ENCODE measurements at places on chromosomes 16 and 17.

DNA sequence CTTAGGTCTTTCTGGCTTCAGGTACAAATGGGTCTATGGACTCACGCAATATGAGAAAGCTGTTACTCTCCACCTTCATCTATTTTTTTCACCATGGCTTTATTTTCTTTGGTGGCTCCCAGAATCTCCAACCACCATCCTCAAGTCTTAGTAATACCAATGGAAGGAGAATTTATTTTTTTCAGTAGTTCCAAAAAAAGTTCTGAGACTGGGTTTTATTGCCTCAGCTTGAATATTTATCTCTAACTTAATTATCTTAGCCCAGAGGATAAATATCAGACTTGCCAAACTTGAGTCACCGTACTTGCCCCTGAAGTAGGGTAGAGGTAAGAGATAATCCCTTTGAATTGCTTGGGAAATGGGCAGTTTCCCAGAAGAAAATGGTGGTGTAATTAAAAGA is 23.2 kb upstream of the CACNG3 start:
- no peak for DNase-seq

DNA sequence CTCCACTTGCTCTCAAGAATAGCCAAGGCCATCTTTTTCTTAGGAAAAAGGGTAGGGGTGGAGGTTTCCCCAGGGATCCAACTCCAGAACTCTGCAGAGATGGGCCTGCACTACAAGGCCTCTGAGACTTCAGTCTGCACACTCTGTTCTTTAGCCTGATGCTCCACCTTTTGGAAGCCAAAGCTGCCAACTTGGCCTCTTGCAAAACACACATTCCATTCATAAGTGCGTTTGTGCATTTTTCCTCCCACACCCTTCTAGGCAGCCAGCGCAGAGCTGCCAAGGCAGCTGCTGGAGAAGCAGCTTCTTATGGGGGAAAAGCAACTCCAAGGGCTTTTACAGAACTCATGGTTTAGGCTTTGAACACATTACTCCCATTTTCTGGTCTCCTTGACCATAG is 45.3 kb downstream of the REXO5 start:
- DNase-seq, result no peak

DNA sequence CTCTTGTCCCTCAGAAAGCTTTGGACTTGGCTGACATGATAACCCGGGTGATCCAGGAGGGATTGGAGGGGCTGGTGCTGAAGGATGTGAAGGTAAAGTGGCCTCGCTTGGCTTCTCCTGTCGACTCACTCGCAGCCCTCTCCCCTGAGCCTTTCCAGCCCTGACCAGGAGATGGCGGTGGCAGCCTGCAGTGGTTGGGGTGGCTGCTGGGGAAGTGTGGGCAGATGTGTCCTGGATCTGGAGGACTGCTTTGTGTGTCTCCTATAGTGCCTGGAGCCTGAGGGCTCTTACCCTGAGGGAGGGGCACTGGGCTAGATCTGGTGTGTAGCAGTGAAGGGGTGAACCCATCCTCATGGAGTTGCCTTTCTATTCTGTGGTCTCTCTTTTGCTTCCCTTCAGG is 17.9 kb downstream of the LIG3 start:
- no peak for DNase-seq

- DNase-seq, result peak; percentile 19
These were observed 6.2 kb downstream of the SBK1 start for GRCh38 chr16:28298511-28298878.

DNA sequence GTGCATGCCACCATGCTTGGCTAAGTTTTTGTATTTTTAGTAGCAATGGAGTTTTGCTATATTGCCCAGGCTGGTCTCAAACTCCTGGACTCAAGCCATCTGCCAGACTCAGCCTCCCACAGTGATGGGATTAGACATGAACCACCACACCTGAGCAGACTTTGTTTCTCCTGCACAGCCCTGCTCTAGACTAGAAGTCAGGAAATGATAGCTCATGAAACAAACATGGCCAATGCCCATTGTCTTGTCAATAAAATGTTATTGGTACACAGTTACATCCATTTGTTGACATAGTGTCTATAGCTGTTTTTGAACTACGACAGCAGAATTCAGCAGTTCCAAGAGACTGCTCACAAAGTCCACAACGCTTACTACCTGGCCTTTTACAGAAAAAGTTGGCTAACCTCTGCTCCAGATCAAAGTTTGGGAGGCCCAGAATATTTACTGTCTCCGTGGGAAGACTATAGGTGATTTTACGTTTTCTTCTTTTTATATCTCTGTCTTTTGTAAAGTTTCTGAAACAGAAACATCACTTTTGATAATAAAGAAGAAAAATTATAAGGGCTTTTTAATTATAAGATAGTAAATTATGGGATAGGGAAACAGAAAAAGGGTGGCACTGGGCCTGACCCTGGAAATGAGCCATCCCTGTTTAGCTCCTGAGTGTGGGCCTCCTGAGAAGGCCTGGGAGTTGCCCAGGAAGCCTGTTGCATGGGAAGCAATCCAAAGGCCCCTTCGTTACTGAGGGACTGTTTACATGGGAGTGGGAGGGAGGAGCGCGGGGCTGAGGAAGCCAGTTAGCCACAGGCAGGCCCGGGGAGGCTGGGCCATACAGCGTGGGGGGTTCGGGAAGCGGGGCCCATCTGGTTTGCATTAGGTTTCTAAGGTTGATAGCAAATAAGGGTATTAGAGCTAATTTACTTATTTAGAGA is 201.5 kb downstream of the IRF8 start:
- no peak for DNase-seq

- no peak for DNase-seq
These were observed 154.4 kb upstream of the PIRT start for GRCh38 chr17:10992106-10992880.

GRCh38 chr17:8366231-8366630 is 10.3 kb downstream of the KRABD2 start:
- DNase-seq, result no peak

Measured in NCI-H524 treated with DMSO at 0.1 percent for 48 hours (cell line).